Activated CD8-positive, alpha-beta memory T cell treated with anti-CD3 and anti-CD28 coated beads for 24 hours (primary cell): ENCODE measurements at places on chromosomes 6 and 20.

DNA sequence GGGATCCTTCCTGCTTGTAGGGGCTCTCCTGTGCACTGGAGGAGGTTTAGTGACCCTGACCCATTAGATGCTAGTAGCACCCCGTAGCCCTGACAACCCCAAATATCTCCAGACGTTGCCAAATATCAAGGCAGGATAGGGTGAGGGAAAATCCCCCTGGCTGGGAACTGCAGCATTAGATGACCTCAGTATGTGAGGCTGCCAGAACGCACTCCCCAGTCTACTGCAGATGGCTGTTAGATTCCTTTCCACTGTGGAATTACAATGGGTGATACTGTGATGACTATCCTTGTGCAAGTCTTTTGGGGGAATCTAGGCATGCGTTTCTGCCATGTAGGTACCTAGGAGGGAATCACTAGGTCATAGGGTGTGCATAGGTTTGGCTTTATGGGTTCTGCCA is 226.3 kb upstream of the KCNG1 start:
- DNase-seq: no peak

DNA sequence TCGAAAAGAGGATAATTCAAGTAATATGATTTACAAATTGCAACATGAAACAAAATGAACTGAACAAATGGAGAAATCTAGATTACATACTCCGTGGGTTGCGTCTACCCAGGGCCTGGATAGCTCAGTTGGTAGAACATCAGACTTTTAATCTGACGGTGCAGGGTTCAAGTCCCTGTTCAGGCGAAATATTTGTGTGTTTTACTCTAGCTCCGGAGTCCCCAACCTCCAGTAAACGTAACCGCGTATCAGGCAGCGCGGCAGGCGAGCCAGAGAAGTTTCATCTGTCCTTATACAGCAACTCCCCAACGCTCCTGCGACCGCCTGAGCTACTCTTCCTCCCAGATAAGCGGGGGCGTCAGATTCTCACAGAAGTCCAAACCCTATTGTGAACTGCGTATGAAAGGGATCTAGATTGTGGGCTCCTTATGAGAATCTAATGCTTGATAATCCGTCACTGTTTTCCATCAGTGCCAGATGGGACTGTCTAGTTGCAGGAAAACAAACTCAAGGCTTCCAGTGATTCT is 176.1 kb downstream of the TRIM27 start:
- DNase-seq: no peak

DNA sequence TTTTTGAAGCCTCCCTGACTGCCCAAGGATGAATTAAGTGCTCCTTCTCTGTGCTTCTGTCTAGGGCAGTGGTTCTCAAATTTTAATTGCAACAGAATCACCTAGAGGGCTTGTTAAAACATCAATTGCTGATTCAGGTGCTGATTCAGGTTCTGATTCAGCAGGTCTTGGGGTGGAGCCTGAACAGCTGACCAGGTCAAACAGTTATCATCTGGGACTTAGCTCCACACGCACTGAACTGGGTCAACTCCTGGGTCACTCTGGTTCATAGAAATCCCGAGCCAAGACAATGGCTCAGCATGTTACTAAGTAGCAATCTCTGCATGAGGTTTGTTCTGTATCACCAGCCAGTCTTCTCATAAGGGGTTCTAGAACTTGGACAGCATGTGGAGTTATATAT is 192.3 kb downstream of the GJA1 start:
- no peak for DNase-seq

- no peak for DNase-seq
Observed at GRCh38 chr6:135624402-135625295, 127.1 kb upstream of the AHI1 start.

GRCh38 chr6:151537556-151537955 is 43.7 kb downstream of the CCDC170 start:
- DNase-seq: no peak

DNA sequence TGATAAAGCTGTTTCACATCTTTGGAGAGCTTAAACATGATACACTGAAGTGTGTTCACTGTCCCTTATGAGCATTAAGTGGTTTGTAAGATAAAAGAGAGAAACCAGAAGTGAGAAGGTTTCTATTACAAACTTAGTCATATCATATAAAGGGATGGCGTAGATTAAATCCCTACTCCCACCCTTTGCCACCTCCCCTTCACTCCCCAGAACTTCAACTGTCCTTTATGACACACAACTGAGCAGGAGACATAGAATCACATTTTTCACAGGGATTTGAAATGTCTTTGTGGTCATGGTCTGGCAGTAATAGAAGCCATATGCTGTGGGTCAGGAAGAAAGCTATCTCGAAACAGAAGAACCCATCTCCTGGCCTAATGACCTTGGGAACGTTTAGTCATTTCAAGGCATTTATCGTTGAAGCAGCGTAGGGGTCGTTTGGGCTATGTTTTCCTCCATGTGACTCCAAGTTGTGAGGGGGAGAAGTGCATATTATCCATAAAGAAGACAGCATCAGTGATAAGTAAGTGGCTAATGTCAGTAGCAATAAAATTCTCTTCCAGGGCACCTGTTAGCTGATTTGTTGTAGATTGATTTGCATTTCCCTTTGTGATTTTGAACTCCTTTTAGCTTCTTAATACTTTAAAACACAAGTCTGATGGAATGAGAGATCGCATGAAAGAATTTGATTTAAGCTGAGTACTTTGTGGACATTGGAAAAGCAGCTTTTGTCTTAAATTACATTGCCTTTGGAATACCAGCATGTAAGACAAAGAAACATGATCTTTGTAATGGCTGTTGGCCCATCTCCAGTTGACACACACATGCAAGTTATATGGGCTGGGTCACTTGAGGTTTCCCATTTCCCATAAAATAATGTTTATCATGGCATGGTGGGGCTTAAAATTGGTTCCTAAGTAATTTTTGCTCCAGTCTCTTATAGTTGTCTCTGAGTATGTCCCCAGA is 501.5 kb upstream of the FLRT3 start:
- no peak for DNase-seq

DNA sequence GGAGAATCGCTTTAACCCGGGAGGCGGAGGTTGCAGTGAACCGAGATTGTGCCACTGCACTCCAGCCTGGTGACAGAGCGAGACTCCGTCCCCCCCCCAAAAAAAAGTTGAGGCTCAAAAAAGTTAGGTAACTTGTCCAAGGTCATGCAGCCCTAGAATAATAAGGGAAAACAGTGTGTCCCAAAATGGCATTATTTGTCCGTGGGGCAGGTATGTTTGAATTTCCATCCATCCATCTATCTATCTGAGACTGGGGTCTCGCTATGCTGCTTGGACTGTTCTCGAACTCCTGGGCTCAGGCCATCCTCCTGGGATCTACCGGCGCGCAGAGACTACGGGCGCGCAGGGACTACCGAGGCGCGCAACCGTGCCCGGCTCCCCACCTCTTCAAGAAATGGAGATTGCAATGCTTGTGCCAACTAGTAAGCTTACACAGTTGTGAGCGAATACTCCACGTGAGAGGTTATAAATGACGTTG is 374 bp upstream of the ABCC10 start:
- no peak for DNase-seq
